ENCODE measurements at places on chromosomes 1 and 21.

DNA sequence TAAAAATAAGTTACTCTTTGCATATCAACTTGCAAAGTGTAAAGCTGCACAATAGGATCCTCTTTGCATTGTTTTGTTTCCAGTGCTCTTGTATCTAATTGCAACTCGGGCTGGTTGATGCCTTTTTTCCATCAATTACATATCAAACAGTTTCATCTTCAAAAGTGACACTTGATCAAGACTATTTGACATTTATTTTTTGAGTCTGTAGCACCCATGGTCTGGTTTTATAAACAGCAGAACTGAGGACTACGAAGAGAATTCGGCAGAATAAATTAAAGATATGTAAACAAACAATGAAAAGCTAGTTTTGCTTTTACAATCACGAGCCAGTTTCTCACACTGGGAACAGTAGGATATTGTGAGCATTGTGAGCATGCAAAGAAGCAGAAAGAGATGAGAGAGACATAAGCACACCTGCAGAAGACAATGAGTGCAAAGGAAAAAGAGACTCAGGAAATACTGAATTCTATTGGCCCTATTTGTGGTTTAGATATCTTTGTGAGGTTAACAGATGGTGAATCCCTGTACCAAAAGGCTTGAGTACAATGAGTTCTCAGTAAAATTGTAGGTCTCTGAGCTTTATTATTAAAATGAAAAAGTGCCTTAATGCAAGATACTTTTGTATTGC is 45.4 kb downstream of the RPL5 start:
- no peak for DNase-seq

DNA sequence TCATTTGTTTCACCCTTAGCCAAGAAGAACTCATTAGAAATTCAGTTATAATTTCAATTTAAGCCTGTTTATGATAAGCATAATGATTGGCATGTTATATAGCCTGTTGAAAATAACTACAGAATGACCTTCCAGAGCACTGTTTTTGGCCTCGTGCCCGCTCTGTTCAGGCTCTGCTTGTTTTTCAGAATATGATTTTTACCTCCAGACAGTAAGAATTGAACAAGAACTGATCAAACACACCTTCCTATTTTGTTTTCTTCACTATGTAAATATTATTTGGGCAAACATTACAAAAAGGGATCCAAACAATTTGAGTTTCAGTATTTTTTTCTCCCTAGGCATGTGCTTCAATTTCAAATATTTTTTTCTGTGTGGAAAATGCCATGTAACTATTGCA is 48.1 kb upstream of the ANGPTL1 start:
- DNase-seq: no peak

DNA sequence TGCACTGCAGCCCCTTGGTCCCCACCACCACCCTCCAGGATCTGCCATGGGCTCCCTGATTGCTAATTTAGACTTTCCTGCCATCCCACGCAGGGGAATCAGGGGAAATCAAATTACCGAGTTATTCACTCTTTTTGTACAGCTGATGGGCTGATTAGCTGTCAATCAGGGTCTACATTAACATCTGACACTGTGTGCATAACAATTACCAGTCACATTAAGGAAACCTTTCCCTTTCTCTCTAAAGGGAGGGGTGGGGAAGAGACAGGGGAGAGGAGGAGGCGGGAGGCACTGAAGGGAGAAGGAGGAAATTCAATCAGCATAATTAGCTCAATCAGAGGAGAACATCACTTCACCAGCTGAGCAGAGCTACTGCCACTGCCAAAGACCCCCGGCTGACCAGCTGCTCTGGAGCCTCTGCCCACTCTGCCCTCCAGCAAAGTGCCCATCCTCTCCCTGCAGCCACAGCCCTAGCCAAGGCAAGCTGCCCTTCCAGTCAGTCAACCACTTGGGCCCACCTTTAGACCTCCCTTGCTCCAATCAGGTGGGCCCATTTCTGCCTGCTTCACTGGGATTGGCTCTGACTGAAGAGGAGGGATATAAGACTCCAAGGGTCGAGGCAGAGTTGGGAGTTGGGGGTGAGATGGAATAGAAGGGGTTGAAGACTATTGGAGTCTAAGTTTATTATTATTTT is 199.3 kb upstream of the ZC3H12A start:
- DNase-seq: no peak

DNA sequence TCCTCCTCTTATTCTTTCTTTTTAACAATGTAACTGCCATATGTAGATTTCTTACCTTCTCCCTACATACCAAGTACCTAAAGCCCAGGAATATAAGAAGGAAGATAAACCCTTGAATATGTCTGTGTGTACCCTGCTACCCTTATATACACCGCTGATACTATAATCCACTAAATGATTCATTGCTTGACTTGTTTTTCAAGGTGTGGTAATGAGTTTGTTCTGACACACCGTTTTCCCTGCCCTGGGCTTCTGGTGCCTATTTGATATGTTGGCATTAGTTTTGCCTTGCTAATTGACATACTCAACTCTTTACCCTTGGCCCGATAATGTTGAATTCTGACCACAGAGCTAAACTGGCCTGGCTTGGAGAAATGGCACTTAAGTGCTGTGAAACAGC is 64.3 kb downstream of the IL23R start:
- DNase-seq: no peak

DNA sequence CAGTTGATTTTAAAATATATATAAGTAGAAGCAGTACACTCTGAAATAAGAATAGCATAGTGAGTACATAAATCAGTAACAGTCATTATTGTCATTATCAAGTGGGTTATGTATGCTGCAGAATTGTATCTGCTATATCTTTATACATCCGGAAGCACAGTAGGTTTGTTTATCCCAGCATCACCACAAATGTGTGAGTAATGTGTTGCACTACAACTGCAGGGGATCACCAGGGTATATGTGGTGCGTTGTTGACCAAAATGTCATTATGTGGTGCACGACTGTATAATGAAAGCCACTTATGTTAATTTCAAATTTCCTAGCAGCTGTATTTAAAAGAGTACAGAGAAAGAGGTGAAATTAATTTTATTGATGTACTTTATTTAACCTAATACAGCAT is 87.7 kb upstream of the GADD45A start:
- no peak for DNase-seq

DNA sequence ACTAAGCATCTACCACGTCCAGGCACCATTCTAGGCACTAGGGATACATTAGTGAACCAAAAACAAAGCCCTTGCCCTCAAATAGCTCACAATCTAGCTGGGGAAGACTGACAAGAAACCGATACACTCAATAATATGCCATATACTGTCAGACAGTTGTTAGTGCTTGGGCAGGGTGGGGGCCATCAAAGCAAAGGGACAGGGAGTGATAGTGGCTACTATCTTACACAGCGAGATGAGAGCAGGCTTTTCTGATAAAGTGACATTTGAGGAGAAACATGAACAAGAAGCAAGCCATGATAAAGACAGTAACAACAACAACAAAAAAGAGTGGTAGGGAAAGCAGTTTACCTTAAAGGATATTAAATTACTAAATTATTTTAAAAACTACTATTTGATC is 41.1 kb downstream of the ERO1B start:
- DNase-seq: no peak

DNA sequence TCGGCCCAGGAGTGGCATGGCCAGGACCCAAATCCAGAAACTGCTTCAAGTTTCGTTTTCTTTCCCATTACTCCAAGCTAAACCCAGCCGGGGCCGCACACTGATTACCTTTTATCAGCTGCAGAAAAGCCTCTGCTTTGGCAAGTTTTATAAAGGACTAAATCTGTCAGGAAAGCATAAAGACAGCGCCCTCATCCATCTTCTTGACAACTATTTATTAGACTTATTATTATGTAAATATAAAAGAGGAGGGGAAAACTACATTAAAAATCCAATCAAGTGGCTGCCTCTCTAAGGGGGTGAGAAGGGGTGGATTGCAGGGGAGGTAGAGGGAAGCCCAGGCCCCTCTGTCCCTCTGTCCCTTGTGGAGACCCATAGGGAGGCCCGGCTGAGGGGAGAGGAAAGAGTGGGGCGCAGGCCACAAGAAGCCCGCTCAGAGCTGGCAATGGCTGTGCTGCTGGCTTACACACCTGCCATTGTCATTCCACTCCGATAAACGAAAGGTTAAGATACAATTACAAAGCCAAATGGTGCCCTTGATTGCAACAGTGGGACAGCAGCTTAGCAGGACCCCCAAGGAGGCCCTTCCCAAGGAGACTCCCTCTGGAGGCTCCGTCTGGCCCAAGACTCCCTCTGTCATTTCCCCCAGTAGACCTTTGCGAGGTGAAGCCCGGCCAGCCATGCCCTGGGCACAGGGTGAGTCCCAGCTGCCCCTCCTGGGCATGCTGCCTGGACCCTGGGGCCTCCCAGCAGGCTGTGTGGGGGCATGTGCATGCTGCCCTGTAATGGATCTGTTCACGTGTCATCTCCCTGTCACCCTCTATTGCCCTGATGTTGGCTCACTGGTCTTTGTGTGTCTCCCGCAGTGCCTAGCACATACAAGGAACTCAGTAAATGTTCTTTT is 45.4 kb downstream of the KCND3 start:
- no peak for DNase-seq

DNA sequence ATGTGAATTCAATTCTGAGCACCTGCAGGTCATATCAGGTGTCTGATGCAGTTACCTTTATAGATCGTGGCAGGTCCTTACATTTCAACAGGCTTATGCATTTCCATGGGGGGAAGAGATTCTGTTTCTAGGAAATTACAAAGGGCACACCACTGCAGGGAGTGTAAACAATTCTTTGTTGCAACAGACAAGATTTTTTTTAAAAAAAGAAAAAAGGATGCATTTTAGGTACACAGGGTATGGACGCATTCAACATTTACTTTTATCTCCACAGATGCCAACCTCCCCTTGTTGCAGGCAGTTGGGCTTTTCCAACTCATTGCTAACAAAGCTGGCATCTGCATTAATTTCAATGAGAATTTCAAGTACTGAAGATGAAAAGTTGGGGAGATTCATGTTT is 13.5 kb upstream of the TEKT2 start:
- no peak for DNase-seq

GRCh38 chr1:31939484-31940329 is 1.5 kb upstream of the PTP4A2 start:
- DNase-seq: peak; percentile 61

DNA sequence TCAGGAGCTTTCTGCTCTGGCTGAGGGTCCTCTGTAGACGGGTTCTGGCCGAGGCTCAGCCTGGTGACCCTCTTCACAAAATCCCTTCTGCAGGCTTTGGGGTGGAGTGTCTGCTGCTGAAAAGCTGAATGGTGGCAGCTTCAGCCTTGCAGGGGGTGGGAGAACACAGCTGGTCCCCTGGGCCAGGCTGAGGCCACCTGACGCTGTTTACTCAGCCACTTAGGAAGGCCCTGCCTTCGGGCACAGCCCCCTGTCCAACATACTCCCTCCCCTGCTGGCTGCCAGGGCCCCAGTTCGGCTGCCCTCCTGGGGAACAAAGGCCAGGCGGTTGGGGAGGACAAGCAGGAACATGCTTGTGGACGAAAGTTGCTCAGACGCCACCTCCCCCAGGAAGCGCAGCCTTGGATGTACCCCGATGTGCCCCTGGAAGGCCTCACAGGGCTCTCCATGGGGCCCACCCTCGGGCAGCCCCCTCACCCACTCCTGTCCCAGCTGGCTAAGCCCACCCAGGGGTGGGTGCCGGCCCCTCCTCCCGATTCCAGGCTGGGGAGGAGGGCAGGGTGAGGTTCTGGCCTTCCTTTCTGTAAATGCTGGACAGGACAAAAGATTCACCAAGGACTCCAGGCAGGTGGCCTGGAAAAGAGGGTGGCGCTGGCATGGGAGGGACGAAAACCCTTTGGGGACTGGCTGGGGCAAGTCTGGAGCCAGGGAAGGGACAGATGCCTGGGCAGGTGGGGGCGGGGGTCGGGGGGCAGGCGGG is at the start of gene ANKRD65:
Gene ANKRD65 (minus strand): TSS at position 130 of the 760 bp plus-strand sequence. CDS start 271 bp downstream, outside the sequence.
- no peak for DNase-seq

- DNase-seq: peak; percentile 13
These were observed 563 bp upstream of the NFIA start for GRCh38 chr1:61081686-61082310.

DNA sequence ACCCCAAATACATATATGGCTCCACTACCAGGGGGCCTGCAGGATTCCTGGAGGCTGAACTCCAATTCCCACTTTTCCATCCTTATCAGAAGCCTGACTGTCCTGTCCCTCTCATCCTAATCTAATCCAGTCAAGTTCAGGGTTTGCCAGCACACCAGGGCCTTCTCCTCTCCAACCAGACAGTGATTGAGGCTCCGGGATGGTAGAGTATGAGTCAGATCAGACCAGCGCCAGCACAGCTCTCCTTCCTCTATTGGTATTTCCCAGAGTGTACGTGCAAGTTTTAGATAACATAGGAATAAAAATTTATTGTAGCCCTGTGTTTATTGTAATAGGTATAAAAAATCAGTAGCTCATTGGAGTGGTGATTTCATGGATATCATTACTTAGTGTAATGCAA is 24.5 kb upstream of the RCSD1 start:
- DNase-seq: no peak

DNA sequence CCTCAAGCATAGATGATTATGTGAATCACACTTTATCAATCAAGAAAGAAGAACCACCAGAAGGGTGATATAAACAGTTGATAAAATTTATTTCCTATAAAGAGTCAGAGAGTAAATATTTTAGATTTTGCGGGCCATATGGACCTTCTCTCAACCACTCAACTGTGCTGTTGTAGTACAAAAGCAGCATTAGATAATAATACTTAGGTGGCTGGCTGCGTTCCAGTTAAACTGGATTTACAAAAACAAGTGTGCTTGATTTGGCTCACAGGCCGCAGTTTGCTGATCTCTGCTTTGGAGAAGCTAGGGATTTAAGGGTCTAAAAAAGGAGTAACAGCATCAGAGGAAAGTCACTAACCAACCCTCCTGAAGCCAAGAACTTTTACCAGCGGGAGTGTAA is 1406.0 kb downstream of the KCNT2 start:
- no peak for DNase-seq

DNA sequence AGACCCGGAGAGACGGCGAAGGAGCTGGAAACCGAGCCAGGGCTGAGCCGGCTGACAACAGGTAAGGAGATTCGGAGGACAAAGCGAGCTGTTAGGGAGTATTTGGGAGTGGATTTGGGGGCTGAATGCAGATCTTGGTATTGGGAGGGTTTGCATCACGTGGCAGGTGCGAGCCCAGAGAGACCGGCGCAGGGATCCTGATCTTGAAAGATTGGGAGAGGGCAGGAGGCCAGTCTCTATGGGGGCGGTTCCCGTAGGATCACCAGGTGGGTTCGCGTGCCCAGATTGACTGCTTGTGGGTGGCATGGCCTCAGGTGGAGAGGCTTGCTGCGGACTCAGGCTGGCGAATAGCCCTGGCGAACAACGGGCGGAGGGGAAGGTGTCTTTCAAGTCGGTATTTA is 204 bp downstream of the CIART start:
- no peak for DNase-seq

Data from SW 1271 (cell line).